ENCODE measurements at places on chromosomes 5 and 9.
A peak's percentile ranks its signal among the peaks of the same experiment; 100 is the strongest.

GRCh38 chr5:178348356-178349074 lies 115.9 kb upstream of the PHYKPL start:
- no peak for DNase-seq

GRCh38 chr5:73312146-73312871 lies 136.3 kb downstream of the FOXD1 start:
- DNase-seq: peak; percentile 41

GRCh38 chr9:132141344-132141947 lies 20.4 kb upstream of the NTNG2 start:
- no peak for DNase-seq

- DNase-seq: peak; percentile 27
Observed at GRCh38 chr5:58094031-58094430, 365.9 kb downstream of the PLK2 start.

GRCh38 chr5:147591120-147591519 lies 81.3 kb upstream of the DPYSL3 start:
- DNase-seq: no peak

DNA sequence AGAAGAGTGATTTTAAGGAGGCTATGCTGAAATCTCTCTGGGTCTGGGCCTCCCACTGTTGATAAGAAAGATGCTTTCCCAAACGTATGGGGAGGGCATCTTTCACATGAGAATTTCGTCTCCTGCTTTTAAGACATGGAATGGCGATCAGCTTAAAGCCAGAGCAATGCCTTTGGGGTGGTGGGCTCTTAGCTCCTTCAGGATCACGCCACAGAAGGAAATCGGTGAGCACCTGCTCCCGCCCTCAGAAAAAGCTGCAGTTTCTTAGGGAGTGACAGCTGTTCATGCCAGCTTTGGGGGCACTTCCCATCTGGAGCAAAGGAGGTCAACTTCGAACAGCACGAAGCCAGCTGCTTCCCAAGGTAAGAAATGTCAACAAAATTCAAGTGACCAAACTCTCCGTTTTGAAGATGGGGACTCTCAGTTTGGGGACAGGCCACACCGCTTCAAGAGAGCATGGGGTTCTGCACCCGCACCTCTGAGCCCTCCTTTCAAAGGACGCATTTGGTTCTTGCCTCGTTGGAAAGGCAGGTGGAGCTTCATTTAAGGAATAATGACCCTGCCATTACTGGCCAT lies 39.0 kb downstream of the TRIP13 start:
- no peak for DNase-seq

- DNase-seq: no peak
Observed at GRCh38 chr5:137589185-137589584, 90.1 kb upstream of the SPOCK1 start.

- DNase-seq: peak; percentile 35
Observed at GRCh38 chr5:142587354-142587965, 98.4 kb downstream of the FGF1 start.

GRCh38 chr9:95516221-95516733 lies 494 bp downstream of the PTCH1 start:
- DNase-seq: no peak

- no peak for DNase-seq
Observed at GRCh38 chr5:2005101-2006041, 122.6 kb upstream of the IRX4 start.

GRCh38 chr9:112170968-112171367 lies 4.1 kb downstream of the SUSD1 start:
- no peak for DNase-seq

- DNase-seq: no peak
Observed at GRCh38 chr5:138541511-138542179, 1.4 kb downstream of the ETF1 start.

- DNase-seq: peak; percentile 72
Observed at GRCh38 chr9:20242510-20243189, 379.6 kb downstream of the MLLT3 start.

DNA sequence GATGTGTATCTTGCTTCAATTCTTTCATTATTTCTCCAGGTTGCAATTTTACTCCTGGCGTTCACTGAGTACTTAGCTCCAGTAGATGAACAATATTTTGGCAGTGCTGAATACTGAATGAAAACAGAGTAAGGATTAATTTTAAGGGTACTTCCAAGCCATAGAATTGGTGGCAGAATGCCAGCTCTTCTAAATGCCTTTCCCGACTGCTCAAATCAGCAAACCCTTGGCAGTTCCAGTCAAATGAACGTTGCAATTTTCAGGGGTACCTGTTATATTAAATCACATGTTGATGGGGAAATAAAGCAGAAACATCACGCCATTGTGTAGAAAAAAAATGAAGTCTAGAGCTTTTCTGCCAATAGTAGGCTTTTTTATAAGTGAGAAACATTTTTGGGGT lies 282.4 kb upstream of the RPS23 start:
- DNase-seq: no peak

- DNase-seq: no peak
Observed at GRCh38 chr5:39151745-39152144, 67.6 kb downstream of the FYB1 start.

- DNase-seq: no peak
Observed at GRCh38 chr5:61055434-61056006, 106.7 kb downstream of the SMIM15 start.

DNA sequence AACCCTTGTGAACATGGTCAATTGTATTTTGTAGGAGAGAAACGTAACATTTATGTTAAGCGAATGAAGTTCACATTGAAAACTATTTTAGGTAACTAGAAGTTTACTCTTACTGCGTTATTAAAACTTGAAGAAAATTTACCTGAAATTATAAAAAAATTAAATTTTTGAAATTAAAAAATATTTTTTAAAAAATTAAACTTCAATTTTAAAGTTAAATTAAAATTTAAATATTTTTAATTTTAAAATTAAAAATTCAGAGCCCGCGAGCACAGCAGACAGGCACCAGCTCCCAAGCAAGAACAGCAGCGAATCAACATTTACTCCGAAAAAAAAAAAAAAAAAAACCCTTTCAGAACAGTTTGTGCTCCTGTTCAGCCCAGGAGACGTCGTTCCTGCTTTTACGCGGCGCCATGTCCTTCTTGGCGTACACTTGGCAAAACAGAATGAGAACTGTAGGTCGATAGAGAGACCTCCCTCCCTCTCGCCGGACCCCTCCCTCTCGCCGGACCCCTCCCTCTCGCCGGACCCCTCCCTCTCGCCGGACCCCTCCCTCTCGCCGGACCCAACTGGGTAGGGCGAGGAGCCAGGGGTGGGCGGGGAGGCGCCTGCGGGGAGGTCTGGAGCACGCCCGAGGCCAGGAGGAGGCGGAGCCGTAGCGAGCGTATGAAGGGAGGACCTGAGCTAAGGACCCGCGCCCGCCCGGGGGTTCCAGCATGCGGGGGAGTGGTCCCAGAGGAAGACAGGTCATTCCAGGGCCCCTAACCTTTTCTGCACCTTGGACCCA lies 235.8 kb downstream of the ROR2 start:
- DNase-seq: no peak

DNA sequence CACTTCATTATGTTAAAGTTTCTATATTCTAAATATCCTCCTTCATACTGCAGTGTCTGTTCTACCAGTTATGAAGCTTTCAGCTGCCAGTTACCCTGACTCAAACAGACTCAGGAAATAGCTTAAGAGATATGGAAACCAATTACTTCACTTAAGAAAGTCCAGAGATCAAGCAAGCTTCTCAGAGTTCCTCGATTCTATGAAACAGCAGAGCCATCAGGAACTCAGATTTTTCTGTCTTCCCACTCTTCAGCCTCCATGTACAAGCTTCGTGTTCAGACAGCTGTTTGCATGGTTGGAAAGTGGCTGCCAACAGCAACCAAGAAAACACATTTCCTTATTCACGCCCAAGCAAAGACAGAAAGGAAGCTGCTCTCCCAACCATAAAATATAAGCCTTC lies 216.1 kb downstream of the ACTL7B start:
- DNase-seq: no peak

DNA sequence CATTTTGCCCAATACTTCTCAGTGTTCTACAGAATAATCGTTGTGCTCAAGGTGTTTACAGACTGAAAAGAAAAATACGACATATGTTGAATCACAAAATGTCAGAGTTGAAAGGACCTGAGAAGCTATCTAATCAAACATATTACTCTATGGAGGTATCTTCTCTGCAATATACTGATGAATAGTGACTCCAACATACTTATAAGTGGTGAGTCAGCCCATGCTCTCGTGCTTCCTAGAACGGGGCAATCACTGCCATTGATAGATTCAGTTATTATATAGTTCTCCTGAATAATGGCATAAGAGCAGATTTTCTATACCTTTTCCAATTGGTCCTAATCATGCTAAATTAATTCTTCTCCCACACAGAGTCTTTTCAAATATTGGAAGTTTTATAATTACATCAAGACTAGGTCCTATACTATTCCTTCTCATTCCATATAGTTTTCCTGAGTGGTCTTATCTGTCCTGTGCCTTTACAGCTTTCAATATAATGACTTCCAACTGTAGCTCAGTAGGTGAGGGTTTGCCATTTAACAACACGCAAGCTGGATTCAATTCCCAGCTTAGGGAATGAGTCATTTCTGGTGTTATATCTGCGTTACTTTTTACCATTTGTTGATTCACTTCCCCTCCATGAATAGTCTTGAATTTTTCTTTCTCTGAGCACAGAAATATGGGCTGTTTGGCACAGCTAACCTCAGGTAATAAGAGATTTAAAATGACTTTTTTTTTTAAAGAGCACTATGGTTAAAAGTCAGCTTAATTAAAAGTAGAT lies 81.1 kb downstream of the PLK2 start:
- DNase-seq: no peak

DNA sequence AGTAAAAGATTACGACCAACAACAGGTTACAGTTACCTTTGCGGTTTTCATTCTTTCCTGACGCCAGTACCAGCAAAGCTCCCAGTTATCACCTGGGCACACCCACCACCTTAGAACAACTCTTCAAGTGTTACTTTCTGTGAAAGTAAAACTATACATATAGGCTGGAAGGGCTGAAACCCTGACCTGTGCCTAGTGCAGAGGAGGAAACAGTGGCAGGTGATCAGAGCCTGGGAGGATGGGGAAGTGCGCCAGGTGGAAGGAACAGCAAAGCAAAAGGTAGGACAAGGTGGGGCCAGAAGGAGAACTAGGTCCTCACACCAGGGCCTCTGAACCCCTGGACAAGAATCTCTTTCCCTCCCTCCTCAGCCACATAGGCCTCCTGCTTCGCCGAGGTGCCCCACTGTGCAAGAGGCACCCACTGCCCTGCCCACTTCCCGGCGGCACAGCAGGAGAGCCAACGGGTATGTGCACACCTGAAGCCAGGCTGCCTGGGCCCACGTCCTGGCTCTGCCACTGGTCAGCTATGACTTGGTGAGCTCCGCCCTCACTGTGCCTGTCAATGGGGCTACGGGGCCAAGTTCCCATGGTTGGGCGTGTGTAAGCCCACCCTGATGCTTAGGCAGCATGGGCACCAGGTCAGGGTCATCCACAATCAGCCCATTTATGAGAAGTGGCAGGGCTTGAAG lies 26.9 kb downstream of the BICD2 start:
- no peak for DNase-seq

DNA sequence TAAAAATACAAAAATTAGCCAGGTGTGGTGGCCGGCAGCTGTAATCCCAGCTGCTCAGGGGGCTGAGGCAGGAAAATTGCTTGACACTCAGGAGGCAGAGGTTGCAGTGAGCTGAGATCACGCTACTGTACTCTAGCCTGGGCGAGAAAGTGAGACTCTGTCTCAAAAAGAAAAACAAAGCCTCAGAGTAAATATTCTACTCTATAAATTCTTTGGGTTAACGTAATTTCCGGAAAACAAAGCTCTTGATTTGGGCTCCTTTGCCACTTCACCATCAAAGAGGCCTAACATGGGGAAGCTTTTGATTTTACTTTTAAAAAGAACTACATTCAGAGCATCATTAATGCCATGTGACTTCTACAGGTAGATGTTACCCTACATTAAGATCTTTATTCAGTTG lies 103.1 kb downstream of the SERINC5 start:
- DNase-seq: no peak

GRCh38 chr9:85114799-85115198 lies 445.3 kb downstream of the NTRK2 start:
- no peak for DNase-seq

DNA sequence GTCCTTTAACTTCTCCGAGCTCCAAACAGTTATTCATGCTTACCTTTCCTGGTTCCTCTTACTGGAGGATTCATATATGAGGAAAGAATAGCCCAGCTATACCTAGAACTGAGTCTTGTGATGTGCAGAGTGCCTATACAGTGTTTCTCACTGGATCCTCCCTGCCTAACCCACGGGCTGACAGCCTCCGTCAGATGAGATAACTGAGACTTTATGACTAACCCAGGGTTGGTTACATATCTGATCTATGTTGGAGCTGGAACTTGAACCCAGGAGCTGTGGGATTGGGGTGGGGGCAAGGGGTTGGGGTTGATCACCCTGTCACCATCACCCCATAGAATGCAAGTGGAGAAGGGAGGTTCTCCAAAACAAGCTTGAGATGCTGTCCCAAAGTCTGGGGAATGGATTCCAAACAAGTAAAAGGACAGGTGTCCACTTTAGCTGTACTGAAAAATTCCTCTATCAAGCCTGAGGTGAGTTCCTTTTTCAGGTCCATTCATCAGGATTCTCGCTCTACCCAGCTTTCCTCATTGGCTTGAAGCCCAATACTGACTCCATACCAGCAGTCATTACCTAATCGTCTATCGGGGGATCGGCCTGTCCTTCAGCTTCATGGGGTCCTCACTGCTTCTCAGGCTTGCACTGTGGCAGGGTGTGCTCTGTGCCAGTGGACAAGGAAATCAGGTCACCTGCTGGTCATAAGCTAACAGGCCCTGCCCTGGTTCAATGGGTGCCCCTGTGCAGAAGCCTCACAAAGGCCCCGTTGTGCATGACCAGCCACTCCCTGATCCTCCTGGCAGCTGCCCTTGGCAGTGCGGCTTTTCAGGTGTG lies 100.6 kb downstream of the ARHGAP26 start:
- DNase-seq: no peak

Measured in activated naive CD4-positive, alpha-beta T cell treated with anti-CD3 and anti-CD28 coated beads, Interleukin-2, amount 10 ng/mL, durations not matched to agents 7 days and 5 days (primary cell).